ENCODE measurements at places on chromosomes 12 and 14. TPM values are rescaled to one million over a fixed set of nuclear protein-coding genes. Genes with fewer than 3 reads are reported as not detected.

DNA sequence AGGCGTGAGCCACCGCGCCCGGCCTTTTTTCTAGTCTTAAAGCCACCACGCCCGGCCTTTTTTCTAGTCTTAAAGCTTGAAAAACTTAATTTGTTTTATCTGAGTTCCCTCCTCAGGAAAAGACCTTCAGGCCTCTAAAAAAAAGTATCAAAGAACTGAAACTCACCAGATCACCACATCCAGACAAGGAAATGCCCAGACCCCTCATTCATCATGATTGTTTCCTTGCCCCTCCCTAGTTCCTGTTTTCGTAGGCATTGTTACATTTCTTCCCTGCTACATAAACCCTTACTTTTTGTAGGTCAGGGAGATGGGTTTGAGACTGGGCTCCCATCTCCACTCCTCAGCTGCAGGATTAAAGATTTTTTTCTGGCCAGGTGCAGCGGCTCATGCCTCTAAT is 21.1 kb upstream of the VWF start:
- DNase-seq = no peak

- DNase-seq = no peak
Measured at GRCh38 chr12:71440763-71441748, 1.5 kb downstream of the LGR5 start.

Gene ARHGAP9
- total RNA-seq = not detected

DNA sequence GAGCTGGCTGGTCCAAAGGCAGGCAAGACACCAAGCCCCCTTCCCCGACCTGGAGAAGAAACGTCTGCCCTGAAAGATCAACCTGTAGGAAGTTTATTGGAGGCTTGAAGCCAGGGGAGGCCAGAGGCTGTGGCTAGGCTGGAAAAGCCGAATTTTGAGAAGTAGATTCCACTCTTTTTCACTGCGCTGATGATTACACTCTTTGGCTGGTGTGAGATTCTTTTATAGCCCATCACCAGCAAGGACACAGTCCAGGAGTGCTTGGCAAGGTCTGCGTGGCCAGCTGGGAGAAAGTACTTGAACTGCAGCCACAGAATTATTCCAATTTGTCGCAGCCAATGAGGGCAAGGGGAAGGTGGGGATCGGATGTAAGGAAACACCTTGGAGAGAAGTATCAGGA is 45.0 kb downstream of the SYNE3 start:
- no peak for DNase-seq

DNA sequence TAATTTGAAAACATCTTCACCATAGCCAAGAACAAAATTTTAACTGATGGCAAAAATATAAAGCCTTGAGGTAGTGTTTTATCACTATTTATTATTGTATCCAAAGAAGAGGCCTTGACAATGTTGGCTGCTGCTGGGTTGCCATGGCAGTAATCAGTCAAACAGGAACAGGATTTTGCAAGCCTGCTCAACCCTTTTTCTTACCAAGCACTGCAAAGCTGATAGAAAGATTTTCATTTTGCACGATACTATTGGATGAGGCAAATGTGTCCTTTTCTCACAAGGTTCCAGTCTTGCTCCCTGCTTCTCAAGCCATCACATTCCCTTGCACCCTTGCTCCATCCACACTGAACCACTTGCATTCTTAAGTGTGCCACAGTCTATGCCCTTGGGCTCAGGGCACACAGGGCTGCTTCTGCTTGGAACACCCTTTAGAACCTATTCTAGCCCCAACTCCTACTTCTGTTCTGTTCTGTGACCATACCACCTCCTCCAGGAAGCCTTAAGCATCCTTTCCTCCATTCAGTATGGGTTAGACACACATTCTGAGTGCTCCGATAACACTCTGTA is 76.5 kb upstream of the AMIGO2 start:
- peak; percentile 10 for DNase-seq

DNA sequence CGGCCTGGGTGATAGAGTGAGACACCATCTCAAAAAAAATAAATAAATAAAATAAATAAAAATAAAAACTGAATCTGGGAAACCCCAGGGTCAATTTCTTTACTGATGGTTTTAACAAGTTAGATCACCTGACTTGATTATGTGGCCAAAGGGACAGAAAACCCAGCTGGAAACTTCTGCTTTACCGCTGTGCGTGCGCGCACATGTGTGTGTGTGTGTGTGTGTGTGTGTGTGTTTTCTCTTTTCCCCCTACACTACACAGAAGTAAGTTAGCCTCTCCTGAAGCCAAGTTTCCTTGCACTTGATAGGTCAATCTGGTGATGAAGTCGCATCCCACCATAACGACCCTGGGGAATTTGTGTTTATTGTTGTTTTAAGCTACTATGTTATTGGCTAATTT is 105.3 kb upstream of the AMN1 start:
- DNase-seq = no peak

Gene SLC16A7
- total RNA-seq = 10.0 TPM

Gene FITM1
- total RNA-seq = 0.51 TPM

- peak; percentile 80 for DNase-seq
Measured at GRCh38 chr14:73238424-73238852, 1.1 kb downstream of the PAPLN start.

DNA sequence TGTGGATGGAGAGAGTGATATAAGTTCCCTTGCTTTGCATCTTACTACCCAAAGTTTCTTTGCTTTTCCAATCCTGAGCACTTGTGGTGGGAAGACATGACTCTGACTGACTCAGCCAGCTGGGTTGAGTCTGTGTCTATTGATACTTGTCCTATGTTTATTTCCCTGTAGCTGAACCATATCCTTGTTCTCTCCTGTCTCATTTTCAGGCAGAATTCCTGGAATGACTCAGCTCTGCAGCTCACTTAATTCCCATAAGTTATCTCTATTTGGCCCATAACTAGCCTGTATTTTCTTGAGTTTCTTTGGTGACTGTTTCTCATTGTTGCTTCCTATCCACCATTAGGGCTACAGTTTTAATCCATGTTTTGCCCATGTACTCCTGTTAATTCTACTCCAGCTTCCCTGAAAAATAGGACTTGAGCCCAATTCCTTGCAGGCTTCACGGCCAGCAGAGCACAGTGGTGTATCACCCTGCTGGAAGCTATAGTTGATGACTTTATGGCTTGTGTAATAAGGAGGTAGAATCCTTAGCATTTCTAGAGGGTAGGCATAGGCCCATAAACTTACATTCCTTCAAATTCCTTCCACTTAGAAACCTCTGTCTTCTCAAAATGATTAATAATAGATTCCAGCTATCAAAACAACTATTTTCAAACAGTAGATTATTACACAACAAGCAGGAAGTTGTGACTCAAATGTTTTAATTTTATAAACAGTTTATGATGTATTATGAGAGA is 183.1 kb downstream of the TMTC3 start:
- peak; percentile 98 for DNase-seq

- DNase-seq = peak; percentile 60
Measured at GRCh38 chr14:91649930-91650329, 82.0 kb downstream of the CATSPERB start.

Gene ZNF140
- 19.2 TPM for total RNA-seq

Gene RNASE7
- 12.1 TPM for total RNA-seq

DNA sequence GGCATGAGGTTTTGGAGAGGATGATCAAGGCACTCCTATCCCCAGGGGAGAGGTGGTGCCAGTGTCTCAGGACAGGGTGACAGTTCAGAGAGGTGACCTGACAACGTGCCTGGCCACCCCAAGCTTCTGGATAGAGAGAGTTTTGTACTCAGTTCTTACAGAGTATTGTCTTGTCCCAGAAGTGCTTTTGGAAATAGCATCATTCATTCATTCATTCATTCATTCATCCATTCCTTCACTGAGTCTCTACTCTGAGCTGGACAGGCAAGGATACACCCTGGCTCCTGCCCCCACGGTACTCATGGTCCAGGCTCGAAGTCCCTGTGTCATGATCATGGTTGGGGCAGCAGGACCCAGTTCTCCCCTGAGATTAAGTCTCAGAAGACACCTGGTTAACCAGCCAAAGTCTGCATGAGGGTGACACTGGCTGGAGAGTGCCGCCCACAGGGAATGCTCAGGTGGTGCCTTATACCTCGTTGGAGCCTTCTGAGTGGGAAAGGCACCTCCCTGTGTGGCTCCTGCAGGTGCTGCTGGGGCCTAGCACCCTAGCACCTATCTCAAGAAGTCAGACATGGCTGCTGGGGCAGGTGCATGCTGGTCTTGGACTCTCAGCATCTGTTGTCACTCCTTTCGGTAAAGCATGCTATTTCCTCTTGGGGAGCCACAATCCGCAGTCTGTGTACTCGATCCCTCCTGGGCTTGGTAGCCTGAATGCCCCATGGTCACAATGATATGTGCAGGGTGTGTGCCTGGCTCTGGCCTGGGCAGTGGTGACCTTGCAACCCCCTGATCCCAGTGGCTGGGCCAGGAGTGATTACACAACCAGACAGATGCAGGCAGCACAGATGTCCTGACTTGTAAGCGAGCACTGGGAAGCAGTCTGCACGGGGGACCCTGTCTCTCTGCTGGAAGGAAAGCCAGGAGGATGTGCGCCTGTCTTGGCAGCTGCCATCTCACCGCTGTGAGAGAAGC is 57.8 kb downstream of the C14orf132 start:
- DNase-seq = no peak

Gene AQP5
- 1.3 TPM for total RNA-seq

Gene FIGNL2
- total RNA-seq = not detected

DNA sequence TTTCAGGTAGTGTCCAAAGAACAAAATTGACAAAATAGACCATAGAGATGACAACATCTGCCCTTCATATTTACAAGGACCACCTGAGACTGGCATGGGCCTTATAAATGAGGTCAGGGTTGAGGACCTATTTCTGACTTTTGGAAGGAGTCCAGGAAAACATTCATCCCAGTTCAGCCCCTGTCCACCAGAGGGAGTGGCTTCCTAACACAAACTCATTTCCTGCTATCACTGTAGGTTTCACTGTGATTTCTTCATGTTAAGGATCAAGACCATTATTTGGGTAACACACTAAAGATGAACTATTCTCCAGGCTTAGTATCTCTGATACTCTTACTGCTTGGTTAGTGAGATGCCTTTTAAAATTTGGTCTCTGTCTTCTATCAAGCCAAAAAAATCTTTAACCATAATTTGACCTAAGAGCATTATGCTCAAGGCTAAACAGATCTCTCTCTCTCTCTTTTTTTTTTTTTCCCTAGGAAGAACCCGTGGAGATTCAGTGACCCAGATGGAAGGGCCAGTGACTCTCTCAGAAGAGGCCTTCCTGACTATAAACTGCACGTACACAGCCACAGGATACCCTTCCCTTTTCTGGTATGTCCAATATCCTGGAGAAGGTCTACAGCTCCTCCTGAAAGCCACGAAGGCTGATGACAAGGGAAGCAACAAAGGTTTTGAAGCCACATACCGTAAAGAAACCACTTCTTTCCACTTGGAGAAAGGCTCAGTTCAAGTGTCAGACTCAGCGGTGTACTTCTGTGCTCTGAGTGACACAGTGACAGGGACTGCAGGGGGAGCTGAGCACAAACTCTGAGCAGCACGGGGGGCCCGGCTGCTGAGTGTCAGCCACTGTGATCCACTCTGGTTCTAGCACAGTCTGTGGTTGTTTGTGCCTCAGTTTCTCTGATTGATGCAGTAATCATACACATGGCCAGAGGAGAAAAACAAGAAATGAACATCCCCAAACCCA is 267.6 kb upstream of the OR4E1 start:
- peak; percentile 55 for DNase-seq

Gene PUS7L
- total RNA-seq = 9.7 TPM

DNA sequence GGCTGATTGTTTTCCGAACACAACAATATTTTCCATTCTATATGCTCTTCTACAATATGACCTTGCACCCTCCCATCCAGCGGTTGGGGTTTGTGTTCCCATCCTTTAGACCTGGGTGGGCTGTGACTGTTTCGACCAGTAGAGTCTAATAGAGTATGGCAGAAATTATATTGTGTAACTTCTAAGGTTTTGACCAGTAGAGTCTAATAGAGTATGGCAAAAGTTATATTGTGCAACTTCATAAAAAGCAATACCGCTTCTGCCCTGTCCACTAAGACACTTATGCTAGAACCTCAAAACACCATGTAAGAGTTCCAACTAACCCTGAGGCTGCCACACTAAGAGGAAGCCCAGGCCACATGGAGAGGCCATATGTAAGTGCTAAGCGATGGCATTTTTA is 719.7 kb upstream of the TBX3 start:
- DNase-seq = no peak

GRCh38 chr14:26707234-26707633 is 109.4 kb upstream of the NOVA1 start:
- DNase-seq = no peak

DNA sequence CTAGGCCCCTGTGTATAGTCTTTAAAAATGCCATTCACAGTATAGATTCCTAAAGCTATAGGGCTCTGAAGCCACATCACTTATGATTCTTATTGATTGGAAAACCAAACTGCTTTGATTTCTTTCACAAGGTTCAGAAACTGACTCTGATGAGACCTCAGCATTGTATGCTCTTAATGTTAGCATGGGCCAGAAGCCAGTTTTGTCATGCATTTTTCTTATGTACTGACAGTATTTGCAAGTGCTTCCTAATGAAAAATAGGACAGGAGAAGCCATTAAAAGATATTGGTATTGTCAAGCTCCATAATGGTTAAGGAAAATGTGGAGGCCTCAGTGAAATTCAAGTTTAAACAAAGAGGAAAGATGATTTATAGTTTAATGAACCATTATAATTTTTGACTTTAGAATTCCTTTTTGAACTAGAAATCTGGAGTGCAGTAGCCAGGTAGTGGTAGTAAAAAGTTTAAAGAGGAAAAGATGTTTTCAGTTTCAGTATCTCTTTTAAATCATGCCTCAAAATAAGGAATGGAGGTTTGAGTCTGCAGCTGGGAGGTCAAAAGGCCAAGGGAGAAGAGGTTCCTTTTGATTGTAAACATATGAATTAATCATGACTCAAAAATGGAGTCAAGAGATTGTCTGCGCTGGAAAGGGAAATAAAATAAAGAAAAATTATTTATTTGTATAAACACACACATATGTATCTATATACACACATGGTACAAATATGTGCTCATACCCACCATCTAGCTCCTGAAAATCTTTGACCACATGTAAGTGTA is 388.1 kb upstream of the PRICKLE1 start:
- no peak for DNase-seq

DNA sequence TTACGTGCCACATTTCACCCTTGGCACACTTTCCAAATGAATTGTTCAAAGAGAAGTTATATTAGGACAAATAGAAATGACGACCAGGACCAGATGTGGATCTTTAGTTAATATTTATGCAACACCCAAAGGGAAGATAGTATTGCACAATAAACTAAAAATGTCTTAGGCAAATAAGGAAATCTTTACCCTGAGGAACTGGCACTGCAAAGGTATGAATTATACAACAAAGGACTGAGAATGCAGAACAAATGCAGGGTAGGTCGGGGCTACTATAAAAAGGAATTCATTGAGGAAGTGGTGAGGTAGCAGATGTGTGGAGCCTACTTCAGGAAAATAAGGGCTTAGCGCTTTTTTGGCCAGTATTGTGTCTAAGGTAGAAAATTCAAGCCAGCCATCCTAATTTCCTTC is 3.9 kb upstream of the TMTC2 start:
- peak; percentile 47 for DNase-seq

Gene ZNF385A
- total RNA-seq = 7.6 TPM

DNA sequence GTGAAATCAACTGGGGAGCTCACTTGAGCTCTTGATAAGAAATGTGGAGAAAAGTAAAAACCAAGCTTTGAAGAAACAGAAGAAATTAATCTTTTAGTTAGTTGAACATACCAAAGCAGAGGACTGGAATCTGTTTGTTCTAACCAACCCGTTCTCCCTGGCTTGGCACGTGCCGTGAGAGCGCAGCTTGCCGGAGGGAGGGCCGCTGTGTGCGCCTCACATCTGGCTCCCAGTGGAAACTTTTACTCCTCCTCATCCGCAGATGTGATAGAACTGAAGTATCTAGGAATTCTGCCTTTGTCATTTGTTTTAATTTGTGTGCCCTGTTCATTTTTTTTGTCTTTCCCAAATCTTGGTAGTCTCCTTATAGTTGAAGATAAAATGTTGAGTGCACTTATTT is 64.9 kb downstream of the DDX51 start:
- DNase-seq = no peak

Gene PTPRO
- under 0.01 TPM for total RNA-seq

Gene GRIN2B
- total RNA-seq = under 0.01 TPM

All from bronchial epithelial cell (primary cell).